ENCODE measurements at places on chromosomes 3 and 15. TPM values are rescaled to one million over a fixed set of nuclear protein-coding genes. Genes with fewer than 3 reads are reported as not detected.

Gene SEMA3G
- total RNA-seq, result 1.5 TPM

Gene TPRG1
- total RNA-seq, result 0.37 TPM

Gene SLC25A20
- total RNA-seq, result 3.8 TPM

GRCh38 chr3:196111939-196112386 lies 30.1 kb upstream of the TFRC start:
- H3K4me1 ChIP-seq, result peaks cover 6% of the 10 kb centered on the region
- H3K27ac ChIP-seq, result no peak overlapping the region
- no peaks in the 10 kb centered on the region for H3K27me3 ChIP-seq
- no peak for DNase-seq
- no peak overlapping the region for H3K4me3 ChIP-seq

DNA sequence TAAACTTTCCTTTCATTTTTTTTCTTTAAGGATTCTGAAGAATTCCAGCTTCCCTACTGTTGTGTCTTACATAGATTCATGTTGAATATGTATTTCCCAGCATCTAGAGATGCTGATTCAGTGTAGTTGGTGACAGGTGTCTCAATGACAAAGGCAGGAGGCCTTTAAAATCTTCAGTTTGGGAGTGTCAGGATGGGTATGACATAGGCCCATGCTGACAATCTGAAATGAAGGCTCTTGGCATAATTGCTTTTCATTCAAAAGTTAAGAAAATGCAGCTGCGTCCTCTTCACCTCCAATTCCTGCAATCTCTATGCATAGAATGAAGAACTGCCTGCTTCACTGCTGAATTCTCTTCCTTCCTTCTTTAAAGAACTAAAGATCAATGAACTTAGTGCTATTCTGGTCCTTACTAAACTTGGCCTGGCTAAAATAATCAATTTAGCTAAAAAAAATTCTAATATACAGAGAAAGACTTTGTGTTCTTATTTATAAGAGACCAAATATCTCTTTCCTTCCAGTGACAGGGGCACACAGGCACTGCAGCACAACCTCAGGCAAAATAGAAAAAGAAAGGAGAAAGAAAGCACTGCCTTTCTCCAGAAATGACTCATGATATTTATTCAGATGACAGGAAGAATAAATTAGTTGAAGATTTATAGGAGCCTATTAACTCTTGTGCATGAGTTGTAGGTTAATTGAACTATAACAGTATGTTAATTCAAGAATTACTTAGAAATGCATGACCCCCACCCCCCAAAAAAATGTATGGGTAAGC lies 152.6 kb upstream of the GBE1 start:
- no peak overlapping the region for H3K27ac ChIP-seq
- DNase-seq, result no peak

GRCh38 chr3:47443611-47443995 lies 32.1 kb downstream of the SCAP start:
- peaks cover 13% of the 10 kb centered on the region for H3K36me3 ChIP-seq
- no peaks in the 10 kb centered on the region for H3K4me1 ChIP-seq
- peak overlapping the region; percentile 57 for H3K27ac ChIP-seq
- H3K4me3 ChIP-seq, result no peak overlapping the region
- DNase-seq, result no peak

DNA sequence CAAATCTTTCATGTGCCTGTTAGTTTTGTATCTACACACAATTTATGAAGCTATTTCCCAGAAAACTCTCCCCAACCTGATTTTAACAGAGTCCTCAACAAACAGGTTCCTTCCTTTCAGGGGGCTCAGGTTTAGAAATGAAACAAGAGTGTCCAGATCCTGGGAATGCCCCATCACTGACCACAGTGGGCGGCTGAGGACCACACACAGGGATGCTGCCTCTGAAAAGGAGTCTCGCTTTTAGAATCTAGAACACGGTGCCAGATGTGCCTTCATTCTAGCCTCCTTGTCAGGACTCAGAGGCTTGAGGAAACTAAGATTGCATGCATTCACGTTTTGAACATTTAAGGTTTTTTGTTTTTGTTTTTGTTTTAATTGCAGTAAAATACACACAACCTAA lies 115.0 kb downstream of the FOXB1 start:
- no peaks in the 10 kb centered on the region for H3K36me3 ChIP-seq
- no peak for DNase-seq
- H3K4me1 ChIP-seq, result peaks cover 8% of the 10 kb centered on the region
- peak overlapping the region; percentile 20 for H3K4me3 ChIP-seq
- no peaks in the 10 kb centered on the region for H3K27me3 ChIP-seq
- no peak overlapping the region for H3K27ac ChIP-seq

- no peak for DNase-seq
- no peaks in the 10 kb centered on the region for H3K36me3 ChIP-seq
- H3K27me3 ChIP-seq, result no peaks in the 10 kb centered on the region
- H3K27ac ChIP-seq, result no peak overlapping the region
Measured at GRCh38 chr3:18238332-18238731, 186.8 kb downstream of the SATB1 start.

- H3K4me1 ChIP-seq, result peaks cover 11% of the 10 kb centered on the region
- DNase-seq, result no peak
- H3K4me3 ChIP-seq, result no peak overlapping the region
- no peak overlapping the region for H3K27ac ChIP-seq
Measured at GRCh38 chr3:52366527-52366926, 50.4 kb downstream of the DNAH1 start.

GRCh38 chr3:57538465-57538864 lies 5.7 kb downstream of the DNAH12 start:
- no peak overlapping the region for H3K27ac ChIP-seq
- no peaks in the 10 kb centered on the region for H3K4me1 ChIP-seq
- no peaks in the 10 kb centered on the region for H3K27me3 ChIP-seq
- no peaks in the 10 kb centered on the region for H3K36me3 ChIP-seq
- DNase-seq, result no peak
- H3K4me3 ChIP-seq, result no peak overlapping the region

- no peak overlapping the region for H3K4me3 ChIP-seq
- no peaks in the 10 kb centered on the region for H3K4me1 ChIP-seq
- no peak for DNase-seq
- no peaks in the 10 kb centered on the region for H3K27me3 ChIP-seq
Measured at GRCh38 chr3:119795849-119796248, 13.9 kb downstream of the NR1I2 start.

GRCh38 chr3:59654123-59654479 lies 604.3 kb upstream of the CFAP20DC start:
- no peaks in the 10 kb centered on the region for H3K36me3 ChIP-seq
- no peak for DNase-seq
- no peak overlapping the region for H3K4me3 ChIP-seq
- H3K27ac ChIP-seq, result no peak overlapping the region

- H3K4me3 ChIP-seq, result no peak overlapping the region
- DNase-seq, result no peak
- H3K27ac ChIP-seq, result no peak overlapping the region
- H3K36me3 ChIP-seq, result peaks cover 5% of the 10 kb centered on the region
- no peaks in the 10 kb centered on the region for H3K4me1 ChIP-seq
- no peaks in the 10 kb centered on the region for H3K27me3 ChIP-seq
Measured at GRCh38 chr3:40511031-40511718, 5.3 kb downstream of the ZNF620 start.
